ENCODE measurements at places on chromosomes 4 and X.

DNA sequence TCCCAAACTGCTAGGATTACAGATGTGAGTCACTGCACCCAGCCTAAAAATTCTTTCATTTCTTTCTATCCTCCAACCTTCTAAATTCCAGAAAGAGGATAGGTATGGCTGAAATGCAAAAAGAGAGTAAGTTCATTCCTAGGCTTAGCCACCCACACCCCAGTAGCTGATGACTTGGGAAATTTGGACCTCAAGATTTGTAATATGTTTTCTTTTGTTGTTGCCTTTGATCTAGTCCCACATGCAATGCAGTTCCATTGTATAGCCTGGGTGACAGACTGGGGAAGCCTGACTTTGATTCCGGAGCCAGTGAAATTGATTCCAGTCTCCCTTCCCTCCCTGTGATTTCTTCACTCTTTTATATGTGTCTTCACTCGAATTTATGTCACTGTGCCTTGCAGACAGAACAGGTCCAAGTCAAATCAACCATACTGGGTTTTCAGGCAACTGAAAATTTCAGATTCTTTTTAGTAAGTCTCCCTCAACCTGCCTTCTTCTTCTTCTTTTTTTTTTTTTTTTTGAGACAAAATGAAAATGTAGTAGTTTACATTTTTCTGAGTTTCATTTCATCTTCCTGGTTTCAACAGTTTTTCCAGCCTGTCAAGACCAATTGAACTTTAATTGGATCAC is 176.2 kb upstream of the RBPJ start:
- no peak for DNase-seq

GRCh38 chr4:125105561-125105960 is 209.2 kb upstream of the FAT4 start:
- no peak for DNase-seq

DNA sequence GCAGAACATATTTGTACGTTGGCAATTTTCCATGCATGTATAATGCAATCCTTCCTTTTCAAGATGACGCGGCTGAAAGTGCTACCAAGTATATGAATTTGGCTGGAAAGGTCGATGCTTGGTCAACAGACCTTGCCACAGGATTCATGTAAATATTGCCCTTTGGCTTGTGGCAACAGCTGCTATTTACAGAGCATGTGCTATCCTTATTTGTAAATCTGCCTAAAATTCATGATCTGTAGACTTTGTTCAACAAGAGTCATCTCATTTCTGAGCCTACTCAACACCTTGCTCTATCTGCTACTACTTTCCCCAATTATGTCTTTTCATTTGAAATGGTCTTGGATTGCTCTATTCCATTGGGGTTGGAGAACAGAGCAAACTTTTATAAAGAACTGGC is 1.9 kb upstream of the SMARCA1 start:
- DNase-seq = no peak

- DNase-seq = no peak
Observed at GRCh38 chrX:71953946-71954345, 43.3 kb downstream of the NHSL2 start.

DNA sequence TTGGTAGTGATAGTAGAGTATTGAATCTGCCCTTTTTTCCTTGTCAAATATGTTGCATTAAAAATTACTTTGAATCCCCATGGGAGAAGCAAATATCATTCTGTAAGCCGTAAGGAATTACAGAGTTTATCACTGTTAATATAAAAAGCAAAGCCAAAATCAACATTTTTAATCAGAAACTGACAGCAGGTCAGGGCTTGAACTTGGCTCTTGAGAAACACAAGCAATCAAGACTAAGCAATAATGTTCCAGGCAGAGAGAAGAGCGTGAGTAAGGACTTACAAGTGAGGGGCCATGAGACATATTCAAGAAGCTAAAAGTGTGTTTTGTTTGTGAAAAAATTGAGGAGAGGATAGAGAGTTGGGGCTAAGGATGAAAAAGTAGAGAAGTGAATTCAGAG is 68.2 kb downstream of the ARHGAP6 start:
- no peak for DNase-seq

DNA sequence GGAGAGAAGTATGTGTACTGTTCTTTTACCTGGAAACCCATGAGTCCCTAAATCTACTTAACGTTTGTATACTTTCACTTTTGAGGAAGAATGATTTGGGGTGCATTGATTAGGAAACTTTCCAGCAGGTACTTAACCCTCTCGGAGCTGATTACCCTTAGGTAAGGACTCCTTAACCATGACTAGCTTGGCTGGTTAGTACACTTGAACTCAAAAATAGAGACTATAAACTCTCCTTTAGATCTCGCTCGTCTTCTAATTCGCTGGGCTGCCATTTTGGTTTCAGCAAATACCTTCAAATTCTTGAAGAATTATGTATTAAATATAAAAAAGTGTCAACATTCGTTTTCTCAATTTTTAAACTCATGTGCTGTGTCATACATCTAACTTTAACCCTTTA is 2.0 kb downstream of the USP9X start:
- no peak for DNase-seq

DNA sequence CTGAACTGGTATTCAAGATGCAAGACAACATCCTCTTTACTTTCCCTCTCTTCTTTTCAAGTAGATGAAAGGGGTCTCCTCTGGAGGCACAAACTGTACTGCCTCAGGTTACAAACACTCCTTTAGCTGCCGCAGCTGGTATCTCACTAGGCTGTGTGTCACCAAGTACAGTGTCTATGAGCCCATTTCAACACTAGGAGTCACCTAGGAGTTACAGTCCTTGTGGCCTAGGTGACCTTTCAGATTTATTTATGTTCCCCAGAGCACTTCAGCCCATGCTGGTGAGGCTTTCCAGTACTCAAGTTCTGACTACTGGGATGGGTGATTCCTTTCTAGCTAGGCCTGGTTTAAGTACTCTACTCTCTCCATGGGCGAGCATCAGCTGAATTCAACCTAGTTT is 32.4 kb upstream of the TMLHE start:
- no peak for DNase-seq

DNA sequence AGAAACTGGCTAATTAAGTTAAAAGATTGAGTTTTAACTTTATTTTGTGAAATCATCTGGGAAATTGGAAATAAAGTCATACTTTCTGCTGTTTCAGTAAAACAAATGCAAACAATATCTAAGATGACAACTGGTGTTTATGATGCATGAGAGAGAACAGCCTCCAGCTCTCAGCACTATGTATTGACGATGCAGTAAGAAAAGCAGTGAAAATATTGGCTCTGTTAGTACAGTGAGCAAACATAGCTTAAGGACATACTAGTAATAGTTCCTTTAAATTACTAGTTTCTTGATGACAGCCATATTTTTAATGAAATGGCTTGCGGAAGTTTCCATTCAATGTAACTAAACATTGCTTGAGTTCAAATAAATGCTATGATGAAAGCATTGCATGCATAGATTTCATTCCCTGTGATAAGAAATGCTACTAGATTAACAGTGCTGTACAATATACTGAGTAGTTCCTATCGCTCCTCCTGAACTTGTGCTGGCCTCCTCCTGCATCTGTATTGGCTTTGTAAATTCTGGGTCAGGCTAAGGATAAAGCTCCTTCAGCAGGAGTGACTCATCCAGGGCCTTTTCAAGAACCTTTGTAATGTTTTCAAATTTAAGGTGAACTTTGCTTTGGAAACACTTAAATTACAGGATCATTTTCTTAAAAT is 11.6 kb downstream of the ARHGAP24 start:
- no peak for DNase-seq

- DNase-seq = no peak
Observed at GRCh38 chr4:137116144-137116543, 416.1 kb downstream of the PCDH18 start.

DNA sequence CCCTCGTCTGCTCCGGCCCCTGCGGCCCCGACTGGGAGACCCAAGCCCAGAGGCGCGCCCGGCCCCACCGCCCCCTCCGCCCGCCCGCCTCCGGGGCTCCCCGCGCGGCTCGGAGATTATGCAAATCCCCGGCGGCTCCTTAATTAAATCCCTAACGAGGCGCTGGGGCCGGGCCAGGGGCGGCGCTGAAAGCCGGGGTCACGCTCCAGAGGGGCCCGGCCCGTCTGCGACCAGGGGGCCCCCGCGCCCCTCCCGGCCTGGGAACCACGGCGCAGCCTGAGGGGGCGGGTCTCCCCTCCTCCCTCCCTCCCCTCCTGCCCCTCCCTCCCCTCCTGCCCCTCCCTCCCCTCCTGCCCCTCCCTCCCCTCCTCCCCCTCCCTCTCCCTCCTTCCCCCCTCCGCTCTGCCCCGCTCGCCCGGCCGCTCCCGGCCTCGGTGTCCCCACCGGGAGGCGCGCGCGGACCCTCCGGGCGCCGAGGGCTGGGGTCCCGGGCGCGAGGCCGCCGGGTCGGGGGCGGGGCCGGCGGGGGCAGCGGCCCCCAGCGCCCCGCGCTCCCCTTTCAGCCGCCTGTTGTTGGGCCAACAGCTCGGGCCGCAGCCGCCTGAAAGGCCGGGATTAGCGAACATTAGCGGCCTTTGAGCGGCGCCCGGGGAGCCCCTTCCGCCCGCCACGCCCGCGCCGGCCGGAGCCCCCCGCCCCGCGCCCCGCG is 25.9 kb upstream of the FGFR3 start:
- DNase-seq = no peak

- DNase-seq = no peak
Observed at GRCh38 chr4:93540562-93540961, 288.0 kb upstream of the ATOH1 start.

DNA sequence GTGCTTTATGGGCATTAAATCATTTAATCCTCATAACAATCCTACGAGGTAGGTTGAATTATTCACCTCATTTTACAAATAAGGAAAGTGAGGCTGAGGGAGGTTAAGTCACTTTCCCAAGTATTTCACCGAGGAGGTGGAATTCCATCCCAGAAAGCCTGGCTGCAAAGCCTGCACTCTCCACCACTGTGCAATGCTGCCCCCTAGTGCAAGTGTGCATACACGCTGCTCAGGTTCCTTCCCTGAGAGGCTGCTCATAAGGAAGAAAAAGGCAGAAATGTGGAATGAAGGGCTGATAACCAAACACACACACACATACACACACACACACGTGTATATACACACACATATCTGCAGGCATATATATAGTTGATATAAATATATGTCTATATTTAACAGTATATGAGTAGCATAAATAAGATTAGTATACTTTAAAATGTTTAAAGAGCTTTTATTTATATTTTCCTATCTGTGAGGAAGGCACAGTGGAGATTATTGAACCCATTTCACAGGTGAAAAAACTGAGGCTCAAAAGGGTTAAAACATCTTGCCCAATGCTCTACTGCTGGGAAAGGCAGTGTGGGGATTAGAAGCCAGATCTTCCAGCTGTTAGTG is 714.5 kb upstream of the TENM3 start:
- peak; percentile 61 for DNase-seq

DNA sequence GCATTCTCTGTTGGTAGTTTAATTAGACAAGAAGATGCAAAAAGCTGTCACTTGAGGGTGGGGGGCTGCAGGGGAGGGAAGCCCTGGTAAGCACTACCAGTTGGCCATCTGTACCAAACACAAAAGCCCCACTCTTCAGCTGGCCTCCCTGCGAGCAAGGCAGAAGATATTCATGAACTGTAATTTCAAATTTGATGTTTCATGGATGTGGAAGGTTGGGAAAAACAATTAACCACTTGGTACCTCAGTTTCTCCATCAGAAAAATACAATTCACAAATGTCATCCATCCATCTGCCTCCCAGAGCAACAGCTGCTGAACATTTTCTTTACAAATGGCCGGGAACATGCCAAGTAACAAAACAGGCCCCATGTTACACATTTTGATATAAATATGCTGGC is 265.3 kb downstream of the HNRNPD start:
- DNase-seq = no peak

DNA sequence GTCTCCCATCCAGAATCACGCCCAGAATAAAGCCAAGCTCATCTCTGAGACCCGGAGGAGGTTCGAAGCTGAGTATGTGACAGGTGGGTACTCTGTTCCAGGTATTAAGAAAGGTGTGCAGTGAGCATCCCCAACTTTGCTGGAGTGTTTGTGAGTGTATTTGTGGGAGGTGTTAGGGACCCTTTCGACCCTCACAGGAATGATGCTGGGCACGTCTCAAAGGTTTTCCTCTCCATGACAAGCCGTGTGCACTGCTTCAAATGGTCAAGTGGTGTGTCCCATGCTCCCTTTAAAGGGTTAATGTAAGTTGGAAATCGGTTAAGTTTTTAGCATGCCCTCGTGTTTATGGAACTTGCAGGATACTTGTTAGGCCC is 442 bp downstream of the MOSPD2 start:
- DNase-seq = no peak

DNA sequence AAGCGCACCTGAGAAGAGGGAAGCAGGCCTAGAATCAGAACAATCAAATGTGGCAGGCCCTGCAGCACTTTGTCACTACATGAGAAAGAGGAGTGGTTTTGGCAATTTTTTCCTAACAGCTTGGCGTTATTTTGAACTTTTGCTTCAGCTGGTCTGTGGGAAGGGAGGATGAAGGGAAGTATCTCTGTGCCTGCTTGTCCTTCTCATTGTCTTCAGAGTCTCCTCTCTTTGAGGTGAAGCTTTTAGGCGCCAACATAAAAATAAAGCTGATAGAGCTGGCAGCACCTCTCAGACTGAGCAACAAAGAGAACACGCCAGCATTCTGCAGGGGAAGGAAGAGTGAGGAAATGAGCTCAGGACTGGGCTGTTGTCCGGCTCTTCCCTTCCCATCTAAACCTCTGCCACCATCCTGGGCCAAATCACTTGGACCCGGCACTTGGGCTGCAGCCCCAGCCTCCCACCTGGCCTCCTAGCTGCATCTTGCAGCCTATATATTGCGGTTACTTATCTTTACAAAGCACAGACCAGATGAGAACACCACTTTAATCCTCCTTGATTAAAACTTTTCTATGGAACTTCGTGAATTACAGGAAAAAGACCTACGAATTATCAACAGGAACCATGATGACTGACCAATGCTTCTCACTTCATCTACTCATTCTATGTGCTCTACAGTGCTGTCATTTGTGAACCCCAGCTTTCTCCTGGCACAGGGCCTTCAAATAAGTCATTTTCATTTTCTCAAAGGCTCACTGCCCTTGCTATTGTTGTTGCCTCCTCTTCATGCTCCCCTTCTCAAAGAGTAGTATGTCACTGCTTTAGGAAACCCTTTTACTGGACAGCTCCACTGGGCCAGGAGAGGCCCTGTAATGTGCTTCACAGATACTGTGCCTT is 476.4 kb upstream of the HS3ST1 start:
- no peak for DNase-seq

- peak; percentile 45 for DNase-seq
Observed at GRCh38 chrX:31038575-31039326, 33.1 kb downstream of the FTHL17 start.
